A172 (cell line): ENCODE measurements at places on chromosomes 12 and 14.
A peak's percentile ranks its signal among the peaks of the same experiment; 100 is the strongest.

GRCh38 chr12:49098035-49098451, 3.4 kb upstream of the DHH start:
- DNase-seq = peak; percentile 28

DNA sequence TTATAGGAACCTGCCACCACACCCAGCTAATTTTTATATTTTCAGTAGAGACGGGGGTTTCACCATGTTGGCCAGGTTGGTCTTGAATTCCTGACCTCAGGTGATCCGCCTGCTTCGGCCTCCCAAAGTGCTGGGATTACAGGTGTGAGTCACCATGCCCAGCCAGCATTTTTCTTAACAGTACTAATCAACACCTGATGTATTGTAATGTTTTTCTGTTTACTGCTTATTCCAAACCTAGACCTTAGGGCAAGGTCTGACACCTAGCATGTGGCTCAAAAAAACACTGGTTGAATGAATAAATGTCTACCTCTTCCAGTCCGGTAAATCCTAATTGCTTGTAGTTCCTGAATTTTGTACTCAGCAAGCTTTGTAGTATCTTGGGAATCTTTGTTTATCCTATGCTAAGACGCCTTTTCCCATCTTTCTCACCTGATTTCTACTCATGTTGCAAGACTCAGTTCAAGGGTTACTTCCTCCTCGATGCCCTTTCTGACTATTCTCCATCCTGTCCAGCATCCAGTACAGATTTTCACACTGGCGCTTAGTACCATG, 2.8 kb downstream of the PAN2 start:
- no peak for DNase-seq

- DNase-seq = no peak
Observed at GRCh38 chr12:128816643-128816920, 7.2 kb downstream of the SLC15A4 start.

- DNase-seq = peak; percentile 5
Observed at GRCh38 chr14:93764211-93764659, 24.1 kb downstream of the PRIMA1 start.

DNA sequence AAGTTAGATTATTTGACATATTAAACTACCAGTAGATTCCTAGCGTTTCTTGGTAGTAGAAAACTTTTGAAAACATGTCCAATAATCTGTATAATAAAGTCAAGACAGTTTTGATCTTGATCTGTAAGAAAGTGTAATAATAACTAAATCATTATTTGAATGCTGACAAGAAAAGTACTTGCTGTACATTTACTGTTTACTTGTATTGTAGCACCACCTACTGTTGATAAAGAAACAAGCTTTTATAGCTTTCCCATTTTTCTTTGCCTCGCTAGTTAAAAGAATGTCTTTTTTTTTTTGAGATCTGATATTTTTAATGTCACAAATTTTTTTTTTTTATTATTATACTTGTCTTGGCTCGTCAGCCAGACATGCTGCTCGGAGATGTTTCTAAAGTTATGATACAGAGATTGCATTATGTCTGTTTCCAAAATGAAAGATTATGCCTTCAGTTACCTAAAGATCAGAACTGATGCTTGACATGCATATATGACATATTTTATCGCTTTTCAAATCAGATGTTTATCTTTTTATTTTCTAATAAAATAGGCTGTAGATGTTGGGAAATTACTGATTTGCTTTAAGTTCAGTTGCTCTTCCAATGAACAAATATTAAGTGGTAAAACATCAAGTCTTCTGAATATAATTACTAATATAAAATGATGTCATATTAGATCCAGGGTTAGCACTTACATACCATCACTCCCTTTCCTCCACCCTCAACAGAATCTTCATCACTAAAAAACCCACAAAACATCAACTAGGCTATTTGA, 140.5 kb downstream of the AKAP6 start:
- DNase-seq = no peak

- DNase-seq = no peak
Observed at GRCh38 chr12:130357241-130357640, 19.6 kb downstream of the PIWIL1 start.

DNA sequence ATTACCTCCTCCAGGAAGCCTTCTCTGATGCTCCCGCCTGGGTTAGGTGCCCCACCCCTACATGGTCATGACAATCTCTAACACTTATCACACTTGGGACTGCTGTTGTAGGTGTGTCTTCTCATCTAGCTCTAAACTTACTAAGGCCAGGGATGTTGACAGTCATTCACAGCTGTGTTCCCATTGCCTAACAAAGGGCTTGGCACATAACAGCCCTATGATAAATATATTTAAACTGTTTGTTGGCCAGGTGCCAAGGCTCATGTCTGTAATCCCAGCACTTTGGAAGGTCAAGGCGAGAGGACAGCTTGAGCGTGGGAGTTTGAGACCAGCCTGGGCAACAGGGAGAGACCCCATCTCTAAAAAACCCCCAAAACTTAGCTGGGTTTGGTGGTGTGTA, 98.8 kb upstream of the RGS6 start:
- no peak for DNase-seq

GRCh38 chr14:63659726-63660125, 18.1 kb upstream of the WDR89 start:
- no peak for DNase-seq

GRCh38 chr14:64703395-64704142, 655 bp upstream of the PLEKHG3 start:
- no peak for DNase-seq

GRCh38 chr14:64363265-64363846, 24.8 kb upstream of the MTHFD1 start:
- peak; percentile 67 for DNase-seq

DNA sequence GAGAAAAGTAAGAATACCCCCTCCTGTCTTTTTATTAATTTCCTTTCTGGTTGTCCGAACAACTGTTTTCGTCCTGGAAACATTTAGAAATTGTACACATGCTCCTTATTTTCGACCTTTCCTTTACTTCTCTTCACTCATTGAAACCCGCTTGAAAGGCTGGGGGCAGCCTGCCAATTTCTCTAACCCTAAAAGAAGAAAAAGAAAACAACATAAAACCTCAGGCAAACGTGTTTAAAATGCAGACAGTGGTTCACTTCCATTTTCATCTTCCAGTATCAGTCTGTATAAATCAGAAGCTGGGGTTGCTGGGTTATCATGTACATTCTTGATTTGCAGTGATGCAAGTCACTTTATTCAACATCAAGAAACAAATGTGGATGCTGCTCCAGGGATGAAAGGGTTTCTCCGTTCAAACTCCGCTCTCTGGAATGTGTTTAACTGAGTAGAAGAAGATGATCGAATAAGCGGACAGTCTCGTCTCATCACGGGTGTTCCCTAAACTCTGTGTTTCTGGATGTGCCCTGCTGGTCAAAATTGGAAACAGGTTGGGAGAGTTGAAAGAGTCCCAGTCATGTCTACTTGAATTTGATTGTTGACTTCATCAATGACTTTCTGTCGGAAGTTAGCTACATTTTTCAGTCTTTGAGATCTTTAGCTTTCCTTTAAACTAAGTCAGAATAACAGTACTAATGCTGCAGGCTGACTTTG, 1042.2 kb downstream of the BCL11B start:
- DNase-seq = no peak

DNA sequence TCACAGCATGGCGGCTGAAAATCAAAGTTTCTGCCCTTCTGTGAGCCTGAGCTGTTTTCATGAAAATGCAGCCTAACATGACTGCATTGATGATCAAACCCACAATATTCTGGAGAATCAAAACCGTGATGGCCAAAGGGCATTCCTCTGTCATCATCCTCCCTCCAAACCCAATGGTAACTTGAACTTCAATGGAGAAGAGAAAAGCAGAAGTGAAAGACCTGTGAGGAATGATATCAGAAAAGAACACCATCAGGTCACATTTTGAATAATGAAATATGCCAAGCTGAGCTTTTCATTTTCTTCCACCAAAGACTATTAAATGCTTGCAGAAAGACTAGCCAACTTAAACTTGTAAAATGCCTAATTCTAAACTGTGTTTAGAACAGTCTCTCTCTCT, 8.1 kb downstream of the KCNJ8 start:
- no peak for DNase-seq

DNA sequence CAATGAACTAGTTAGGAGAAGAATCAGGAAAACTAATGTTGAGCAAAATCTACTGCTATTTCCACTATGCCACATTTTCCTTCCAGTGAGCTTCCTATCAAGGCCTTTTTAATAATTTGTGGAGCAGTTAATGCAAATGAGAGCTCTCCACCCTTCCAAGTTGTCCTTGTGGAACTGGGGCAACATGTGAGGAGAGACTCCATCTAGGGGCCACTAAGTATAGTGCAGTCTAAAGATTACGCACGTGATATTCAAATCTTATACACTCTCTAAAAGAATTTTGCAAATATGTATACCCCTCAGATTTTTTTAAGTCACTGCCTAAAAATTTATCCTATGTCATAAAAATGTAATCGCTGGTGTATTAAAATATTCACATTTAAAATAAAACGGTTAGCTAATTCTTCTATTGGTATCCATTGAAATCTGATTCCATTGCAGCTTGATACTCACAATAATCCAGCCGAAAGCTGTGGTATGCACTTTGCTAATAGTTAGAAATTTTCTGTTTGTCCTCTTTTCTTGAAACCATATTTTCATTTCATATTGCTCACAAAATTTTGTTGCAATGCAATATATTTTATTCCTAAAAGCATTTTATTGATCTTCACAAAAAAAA, 100.1 kb downstream of the PAH start:
- peak; percentile 13 for DNase-seq

DNA sequence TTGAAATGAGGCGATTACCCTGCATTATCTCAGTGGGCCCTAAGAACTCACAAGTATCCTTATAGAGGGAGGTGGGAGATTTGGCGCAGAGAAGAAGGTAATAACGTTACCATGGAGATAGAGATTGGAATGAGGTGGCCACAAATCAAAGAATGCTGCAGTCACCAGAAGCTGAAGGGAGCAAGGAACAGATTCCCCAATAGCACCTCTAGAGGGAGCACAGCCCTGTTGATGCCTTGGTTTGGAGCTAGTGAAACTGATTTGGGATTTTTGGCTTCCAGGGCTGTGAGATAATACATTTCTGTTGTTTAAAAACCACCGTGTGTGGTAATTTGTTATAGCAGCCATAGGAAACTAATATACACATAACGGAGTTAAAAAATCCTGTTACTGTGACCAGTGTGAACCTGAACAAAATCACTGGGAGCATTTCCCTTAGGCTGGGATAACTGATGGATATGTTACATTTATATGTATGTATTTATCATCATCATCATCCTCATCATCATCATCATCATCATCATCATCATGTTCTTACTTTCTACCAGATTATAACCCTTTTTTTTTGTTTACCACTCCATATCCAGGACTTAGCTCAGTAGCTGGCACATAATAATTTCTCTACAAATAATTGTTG, 100.3 kb downstream of the LIN7A start:
- DNase-seq = peak; percentile 45

DNA sequence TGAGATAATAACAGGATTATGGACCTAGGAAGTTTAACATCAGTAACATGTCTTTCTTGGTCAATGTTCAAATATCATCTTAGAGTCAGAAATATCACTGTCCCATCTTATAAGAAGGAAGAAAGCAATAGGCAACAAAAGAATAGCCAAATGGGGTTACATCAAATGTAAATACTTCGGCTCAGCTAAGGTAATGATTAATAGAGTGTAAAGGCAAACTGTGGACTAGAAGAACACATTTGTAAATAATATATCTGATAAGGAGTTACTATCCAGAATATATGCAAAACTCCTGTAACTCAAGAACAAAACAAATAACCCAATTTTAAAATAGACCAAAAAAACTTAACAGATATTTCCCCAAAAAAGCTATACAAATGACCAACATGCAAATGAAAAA, 630.3 kb downstream of the RPS29 start:
- no peak for DNase-seq

DNA sequence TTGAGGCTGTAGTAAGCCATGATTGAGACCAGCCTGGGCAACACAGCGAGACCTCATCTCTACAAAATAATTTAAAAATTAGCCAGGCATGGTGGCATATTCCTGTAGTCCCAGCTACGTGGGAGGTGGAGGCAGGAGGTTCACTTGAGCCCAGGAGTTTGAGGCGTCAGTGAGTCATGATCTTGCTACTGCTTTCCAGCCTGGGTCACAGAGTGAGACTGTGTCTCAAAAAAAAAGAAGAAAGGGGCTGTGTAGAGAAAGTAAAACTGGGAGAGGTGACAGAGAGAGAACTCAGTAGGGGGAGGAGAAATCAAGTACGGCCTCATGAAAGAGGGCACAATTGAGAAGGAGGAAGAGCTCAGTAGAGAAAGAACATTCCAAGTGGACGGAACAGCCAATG, 12.4 kb downstream of the TECPR2 start:
- no peak for DNase-seq

DNA sequence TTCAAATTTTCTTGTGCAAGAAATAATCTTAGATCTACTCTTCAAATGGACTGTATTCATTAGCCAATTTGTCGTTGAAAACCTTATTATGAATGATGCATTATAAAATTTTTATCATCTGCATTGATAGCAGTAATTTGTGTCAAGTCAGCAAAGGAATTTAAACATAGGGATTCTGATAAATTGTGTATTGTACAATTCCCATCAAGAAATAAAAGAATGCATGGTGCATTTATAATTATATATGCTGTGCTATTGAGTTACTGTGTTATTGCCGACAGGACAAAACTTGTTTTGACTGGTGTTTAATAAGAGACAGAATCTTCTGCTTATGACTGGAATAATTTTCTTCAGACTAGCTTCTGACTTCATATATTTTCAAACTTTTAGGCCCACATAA, 3.1 kb upstream of the BCDIN3D start:
- DNase-seq = no peak

- DNase-seq = no peak
Observed at GRCh38 chr14:101535232-101535631, 26.1 kb upstream of the DIO3 start.

- no peak for DNase-seq
Observed at GRCh38 chr14:104440297-104440956, 139.1 kb upstream of the C14orf180 start.

GRCh38 chr14:38138473-38139138, 69.1 kb upstream of the SSTR1 start:
- peak; percentile 53 for DNase-seq

DNA sequence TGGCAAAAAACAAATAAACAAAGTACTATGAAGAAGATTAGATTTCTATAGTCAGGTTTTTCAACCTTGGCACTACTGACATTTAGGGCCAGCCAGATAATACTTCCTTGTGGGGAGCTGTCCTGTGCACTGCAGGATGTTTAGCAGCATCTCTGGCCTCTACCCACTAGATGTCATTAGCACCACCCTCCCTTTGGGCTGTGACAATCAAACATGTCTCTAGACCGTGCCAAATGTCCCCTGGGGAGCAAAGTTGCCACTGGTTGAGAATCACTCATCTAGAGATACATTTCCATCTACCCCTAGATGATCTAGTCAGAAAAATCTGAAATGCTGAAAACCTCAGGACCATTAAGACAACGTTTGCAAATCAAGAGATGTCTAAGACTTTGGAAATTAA, 29.9 kb downstream of the SRRM4 start:
- no peak for DNase-seq

DNA sequence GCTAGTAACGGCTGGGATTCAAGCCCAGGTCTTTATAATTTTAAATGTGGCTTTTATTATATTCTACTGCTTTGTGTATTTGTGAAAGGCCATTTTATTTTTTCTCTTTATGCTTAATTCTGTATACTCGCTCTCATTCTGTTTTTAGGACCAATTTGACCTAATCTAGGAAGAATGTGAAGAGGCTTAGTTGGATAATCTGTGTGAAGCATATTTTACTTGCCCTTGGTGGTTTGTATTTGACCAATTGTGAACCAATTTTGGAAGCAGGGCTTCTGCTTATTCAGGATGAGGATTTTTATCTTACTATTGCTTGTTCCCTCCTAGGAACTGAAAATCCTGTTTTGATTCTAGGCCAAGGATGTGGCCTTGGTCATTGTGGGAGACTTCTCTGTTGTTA, 113.1 kb downstream of the TTC6 start:
- DNase-seq = no peak
